ENCODE measurements at places on chromosomes 1 and 21. TPM values are rescaled to one million over a fixed set of nuclear protein-coding genes. Genes with fewer than 3 reads are reported as not detected.

- DNase-seq, result peak; percentile 33
Observed at GRCh38 chr1:160739098-160739511, at the start of gene SLAMF7. TSS of gene SLAMF7 (plus strand) at chr1:160739247. CDS start at chr1:160739302, 55 bp downstream.

DNA sequence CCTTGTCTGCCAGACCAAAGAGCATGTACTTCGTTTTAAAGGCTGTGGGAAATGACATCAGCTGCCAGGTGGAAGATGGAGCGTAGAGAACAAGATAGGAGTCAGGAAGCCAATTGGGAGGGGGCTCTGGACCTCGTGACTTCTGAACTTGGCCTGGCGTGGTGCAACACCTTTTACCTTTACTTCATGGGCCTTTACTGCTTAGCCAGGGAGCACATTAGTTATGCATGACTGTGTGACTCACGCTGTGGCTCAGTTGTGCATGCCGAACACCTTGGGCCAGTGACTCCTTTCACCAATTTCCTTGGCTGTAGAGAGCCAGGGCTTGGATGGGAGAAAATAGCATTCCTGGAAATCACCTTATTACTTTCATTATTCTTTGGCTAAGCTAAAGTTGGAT lies 7.2 kb downstream of the XCL1 start:
- no peak for DNase-seq

DNA sequence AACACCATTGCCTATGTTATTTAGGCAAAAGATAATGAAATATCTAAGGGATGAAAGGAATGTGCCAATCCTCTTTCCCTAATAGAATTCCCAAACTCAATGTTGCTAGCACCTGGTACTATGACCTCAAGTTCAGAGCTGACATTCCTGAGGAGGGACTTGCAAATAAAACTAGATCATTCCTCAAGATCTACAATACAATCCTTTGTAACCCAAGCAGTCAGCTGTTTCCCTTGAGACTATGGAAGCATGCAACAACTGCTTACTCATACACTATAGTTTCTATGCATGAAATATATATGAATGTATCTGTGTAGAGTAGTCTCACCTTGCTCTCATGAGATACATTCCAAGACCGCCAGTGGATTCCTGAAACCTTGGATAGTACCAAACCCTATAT lies 65.0 kb downstream of the ABL2 start:
- no peak for DNase-seq

Gene AMY1C
- not detected for total RNA-seq

Gene MIXL1
- 1.6 TPM for total RNA-seq

Gene LIPI
- total RNA-seq, result not detected

Gene CDA
- total RNA-seq, result 0.27 TPM

Data from hematopoietic multipotent progenitor cell (in vitro differentiated cells).